Immature natural killer cell (primary cell): ENCODE measurements at places on chromosomes 16 and 17. TPM values are rescaled to one million over a fixed set of nuclear protein-coding genes. Genes with fewer than 3 reads are reported as not detected.

Gene EVPL
- not detected for polyA plus RNA-seq

Gene SNAI3
- 9.0 TPM for polyA plus RNA-seq

Gene KRTAP1-5
- not detected for polyA plus RNA-seq

Gene MILR1
- 9.6 TPM for polyA plus RNA-seq

Gene STH
- polyA plus RNA-seq = not detected

Gene SHISA9
- polyA plus RNA-seq = not detected

Gene LGALS9B
- 22.3 TPM for polyA plus RNA-seq
